Stimulated activated naive B cell treated with anti-CD40 and anti-IgM and Interleukin-4, amounts not matched to agents 10 μg/mL and 1 μg/mL and 100 μg/mL, for 72 hours (primary cell): ENCODE measurements at places on chromosomes 4 and X.
A peak's percentile ranks its signal among the peaks of the same experiment; 100 is the strongest.

DNA sequence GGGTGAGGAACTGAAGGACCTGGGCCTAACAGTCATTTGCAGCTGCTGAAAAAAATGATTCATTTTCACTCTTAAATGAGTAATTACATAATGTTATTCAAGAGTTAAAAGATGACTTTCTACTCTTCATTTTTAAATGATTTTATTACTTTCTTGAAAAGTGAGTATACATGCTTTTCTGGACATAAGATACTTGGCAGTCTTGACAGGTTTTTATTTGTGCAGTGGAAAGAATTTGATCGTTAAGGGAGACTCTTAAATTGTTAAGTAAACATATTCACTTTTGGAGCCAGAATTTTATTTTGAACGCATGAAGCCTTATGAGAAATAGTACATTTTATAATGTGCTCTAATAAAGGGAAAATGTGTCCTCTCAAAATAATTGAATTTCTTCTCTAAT is 245.7 kb downstream of the TENM3 start:
- no peak for DNase-seq

DNA sequence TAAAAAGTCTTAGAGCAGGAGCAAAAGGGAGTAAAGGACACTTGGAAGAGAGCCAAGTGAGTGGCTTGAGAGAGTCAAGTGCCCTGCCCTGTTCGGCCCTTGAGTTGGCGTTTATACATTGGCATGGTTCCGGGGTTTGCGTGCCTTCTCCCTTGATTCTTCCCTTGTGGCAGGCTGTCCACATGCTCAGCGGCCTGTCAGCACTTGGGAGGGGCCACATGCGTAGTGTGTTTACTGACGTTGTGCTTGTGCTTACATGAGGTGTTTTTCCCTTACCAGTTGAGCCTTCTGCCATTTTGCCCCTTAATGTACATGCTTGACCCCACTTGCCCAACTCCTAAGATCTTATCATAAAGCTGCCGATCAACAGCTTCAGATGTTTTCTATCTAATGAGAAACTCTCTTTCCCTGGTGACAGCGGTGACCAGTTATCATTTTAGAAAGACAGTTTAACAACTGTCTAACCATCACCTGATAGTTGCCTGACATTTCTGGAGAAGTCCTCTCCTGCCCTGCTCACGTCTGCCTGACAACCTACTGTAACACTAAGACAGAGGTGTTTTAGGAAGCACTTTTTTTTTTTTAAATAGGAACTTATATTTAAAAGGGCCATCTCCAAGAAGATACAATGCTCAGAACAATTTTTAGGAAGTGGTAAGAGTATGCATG is 49.5 kb upstream of the GC start:
- DNase-seq: no peak

GRCh38 chrX:20144491-20144890 is 2.9 kb upstream of the EIF1AX start:
- no peak for DNase-seq

GRCh38 chrX:40004921-40005291 is 92.9 kb downstream of the BCOR start:
- DNase-seq: no peak

GRCh38 chr4:15003891-15004738 is 1.8 kb downstream of the CPEB2 start:
- DNase-seq: peak; percentile 38

DNA sequence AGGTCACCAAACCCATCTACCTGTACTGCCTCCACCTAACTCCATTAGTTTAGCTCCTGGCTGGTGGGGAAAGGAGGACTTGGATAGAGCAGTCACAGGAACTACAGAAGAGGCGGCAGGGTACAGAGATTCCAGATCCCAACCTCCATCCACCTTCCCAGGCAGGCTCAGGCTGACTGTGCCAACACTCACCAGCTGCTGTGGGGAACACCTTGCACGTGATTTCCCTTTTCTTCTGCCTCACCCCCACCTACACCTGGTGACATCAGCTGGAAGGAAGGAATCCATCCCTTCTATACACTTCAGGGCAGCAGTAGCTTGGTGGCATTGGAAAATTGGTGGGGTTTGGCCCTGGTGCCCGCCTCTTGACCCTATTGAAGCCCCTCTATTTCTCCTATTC is 41.5 kb downstream of the EFNB1 start:
- DNase-seq: no peak

GRCh38 chrX:15497865-15498264 is 2.7 kb upstream of the BMX start:
- peak; percentile 21 for DNase-seq

GRCh38 chr4:126733301-126733700 is 899.5 kb upstream of the INTU start:
- DNase-seq: no peak

DNA sequence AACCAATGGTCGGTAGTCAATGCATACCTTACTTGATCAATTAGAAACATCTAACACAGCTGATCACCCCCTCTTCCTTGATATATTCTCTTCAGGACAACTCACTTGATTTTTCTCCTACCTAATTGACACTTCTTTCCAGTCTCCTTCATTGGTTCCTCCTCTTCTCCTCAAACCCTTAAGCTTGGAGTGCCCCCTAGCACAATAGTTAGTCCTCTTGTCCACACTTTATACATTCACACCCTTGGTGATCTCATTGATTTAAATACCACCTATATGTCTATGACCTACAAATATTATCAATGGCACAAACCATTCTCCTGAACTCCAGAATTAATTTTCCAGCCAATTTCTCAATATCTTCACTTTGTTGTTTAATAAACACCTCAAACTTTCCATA is 724.0 kb downstream of the ADGRL3 start:
- DNase-seq: no peak

GRCh38 chr4:110624398-110624780 is 1.5 kb upstream of the PITX2 start:
- DNase-seq: no peak

DNA sequence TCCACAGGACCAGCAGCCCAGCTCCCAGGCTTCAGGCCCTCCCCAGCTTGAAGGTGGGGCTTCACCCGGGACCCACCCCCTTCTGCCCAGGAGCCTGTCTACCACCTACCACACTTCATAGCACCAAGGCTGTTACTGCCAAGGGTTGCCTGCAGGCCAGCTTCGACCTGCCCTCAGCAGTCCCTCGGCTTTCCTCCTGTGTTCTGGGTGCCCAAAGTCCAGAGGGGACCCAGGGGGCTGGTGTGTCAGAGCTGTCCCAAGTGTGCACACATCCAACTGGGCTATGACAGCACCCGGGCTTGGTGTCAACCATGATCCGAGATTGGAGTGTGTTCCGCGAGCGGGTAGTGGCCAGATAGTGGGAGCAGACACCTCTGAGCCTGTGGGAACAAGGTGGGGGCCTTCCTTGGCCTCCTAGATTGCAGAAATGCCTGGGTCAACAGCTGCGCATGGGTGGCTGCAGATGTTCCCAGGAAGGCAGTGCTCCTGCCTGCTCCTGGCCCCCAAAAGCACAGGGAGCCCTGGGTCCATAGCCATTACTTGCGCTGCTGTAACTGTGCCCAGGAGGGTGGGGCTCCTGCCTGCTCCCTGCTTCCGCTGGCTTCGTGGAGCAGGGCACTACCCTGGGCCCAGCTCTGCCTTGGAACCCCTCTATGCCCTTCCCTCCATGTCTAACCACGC is 16.8 kb downstream of the SULT1B1 start:
- no peak for DNase-seq

DNA sequence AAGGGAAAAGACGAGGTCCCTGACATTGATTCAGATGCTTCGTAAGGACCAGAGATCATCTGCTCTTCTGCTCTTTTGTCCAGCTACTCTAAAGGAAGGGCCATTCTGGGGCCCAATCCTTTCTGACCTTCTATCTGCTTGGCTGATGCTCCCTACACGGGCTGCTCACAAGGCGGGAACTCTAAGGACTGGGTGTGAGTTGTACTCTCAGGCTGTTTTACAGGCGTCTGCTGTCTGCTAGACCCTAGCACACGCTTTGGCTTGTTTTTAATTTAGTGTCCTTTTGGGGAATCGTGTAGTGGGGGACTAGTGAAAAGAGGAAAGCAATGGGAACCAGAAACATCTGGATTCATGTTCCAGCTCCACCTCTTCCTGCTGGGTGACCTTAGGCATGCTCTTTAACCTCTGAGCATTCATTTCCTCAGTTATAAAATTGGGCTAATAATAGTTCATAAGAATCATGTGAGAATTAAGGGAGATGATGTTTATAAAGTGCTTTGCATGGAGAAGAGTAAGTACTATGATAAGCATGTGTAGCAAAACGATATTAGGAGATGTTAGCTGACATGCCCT is 53.1 kb downstream of the CASP3 start:
- no peak for DNase-seq

- no peak for DNase-seq
These were observed 1568.6 kb upstream of the PCDH7 start for GRCh38 chr4:29151584-29151983.

GRCh38 chr4:1799387-1800375 is 6.6 kb downstream of the FGFR3 start:
- DNase-seq: no peak

GRCh38 chrX:80984118-80984517 is 174.4 kb upstream of the BRWD3 start:
- no peak for DNase-seq

- no peak for DNase-seq
These were observed 50.9 kb downstream of the BEND4 start for GRCh38 chr4:42101446-42101975.

DNA sequence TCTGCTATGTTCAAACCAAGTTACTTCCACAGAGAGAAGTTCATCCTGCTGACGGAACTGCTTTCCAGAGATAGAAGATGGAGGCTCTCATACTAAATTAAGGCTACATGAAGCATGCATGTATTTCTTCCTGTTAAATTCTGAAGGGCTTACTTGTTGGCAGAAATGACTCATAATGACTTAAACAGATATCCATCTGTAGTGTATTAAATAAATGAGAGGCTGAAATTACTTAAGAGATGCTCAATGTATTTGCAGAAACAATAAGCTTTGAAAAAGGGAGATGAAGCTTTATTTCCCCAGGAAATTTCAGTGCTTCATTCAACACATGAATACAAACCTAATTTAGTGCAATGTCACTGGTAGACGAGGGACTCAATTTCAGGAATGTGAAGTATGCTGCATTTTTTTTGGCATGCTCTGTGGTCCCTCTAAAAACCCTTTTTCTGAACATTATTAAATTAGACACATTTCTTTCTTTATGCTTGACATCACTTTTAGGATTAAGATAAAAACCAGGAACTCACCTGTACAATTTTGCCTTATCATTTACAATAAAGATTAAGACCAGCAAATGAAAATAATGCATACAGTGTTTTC is 759.1 kb upstream of the POU3F4 start:
- DNase-seq: no peak

DNA sequence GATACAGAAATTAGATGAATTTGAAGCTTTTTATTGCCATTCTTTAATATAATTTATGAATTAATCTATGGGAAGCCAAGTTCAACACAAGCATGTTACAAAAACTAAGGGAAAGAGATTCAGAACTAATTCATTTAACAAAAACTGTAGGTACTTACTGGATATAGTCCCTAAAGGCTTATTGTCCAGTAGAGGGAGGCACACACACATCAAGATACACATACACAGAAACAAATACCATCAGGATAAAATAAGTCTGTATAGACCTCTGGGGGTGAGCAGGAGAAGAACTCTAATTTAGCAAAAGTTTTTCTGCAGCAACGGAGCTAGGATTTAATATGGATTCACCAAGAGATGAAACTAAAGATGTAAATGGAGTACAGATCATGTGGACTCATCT is 83.0 kb upstream of the IL13RA1 start:
- DNase-seq: no peak

DNA sequence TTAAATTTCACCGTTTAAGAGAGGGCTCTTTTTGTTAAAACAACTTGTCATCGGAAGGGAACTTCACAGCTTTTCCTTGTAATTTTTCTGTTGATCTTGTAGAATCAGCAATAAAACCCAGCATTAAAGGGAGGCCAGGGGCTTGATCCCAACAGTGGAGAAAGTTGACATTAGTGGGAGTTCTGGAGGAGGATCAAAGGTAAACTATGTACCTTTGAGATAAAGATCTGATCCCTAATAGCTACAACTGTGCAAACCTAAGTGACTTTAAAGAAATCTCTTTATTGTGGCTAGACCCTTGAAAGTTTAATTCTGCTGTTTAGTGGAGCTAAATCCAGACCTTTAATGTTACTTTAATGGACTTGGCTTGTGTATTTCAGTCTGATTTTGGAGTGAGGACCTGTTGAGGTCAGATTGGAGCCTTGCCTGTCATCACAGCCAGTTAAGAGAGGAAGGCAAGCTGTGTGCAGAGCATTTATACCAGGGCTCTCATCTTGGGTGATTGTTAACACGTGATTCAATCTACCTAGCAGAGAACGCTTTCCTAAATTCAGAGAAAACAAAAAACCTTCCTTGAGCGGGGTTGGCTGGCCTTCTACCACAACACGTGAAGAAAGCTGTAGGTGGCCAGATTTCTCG is 1.7 kb downstream of the DOCK11 start:
- no peak for DNase-seq

GRCh38 chr4:52997132-52997416 is 135.0 kb downstream of the RASL11B start:
- no peak for DNase-seq

- no peak for DNase-seq
These were observed 936 bp upstream of the PGK1 start for GRCh38 chrX:78103001-78103622.

DNA sequence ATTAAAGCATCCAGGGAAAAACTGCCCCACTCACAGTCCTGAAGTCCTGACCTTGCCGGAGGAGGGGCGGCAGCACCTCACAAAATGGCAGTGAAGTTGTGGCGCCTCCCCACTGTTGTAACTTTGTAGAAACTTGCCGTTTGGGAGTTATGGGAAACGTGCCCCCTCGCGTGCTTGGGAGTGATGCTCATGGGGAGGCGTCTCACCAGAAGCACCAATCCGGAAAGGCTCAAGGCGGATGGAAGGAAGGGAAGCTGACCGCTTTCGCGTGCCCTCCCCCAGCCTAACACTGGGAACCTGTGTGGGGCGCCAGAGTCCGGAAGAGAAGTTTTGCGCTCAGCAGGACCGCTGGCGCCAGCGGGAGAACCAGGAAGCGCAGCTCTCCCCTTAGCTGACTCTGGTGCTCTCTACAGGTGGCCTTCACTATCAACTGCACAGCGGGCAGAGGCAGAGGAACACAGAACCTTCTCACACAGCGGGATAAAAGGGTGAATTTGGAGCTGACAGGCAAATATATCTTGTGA is at the start of the genes CT45A10 and SAGE1:
Gene CT45A10 (minus strand): TSS at position 151 of the 524 bp plus-strand sequence. CDS start 8,100 bp downstream, outside the sequence.
Gene SAGE1 (plus strand): TSS at position 423 of the 524 bp plus-strand sequence. CDS start 2,527 bp downstream, outside the sequence.
- no peak for DNase-seq

GRCh38 chr4:48831532-48832030 is 693 bp downstream of the OCIAD1 start:
- no peak for DNase-seq
